Type B pancreatic cell (in vitro differentiated cells): ENCODE measurements at places on chromosomes 3 and 15.

- H3K36me3 ChIP-seq = no peaks in the 10 kb centered on the region
- no peaks in the 10 kb centered on the region for H3K27me3 ChIP-seq
- no peak for DNase-seq
- no peak overlapping the region for H3K4me3 ChIP-seq
- H3K27ac ChIP-seq = no peak overlapping the region
- peaks cover 6% of the 10 kb centered on the region for H3K4me1 ChIP-seq
Measured at GRCh38 chr3:121995161-121996137, 26.6 kb downstream of the ILDR1 start.

- no peak overlapping the region for H3K4me3 ChIP-seq
- H3K36me3 ChIP-seq = no peaks in the 10 kb centered on the region
- no peak for DNase-seq
- H3K4me1 ChIP-seq = no peaks in the 10 kb centered on the region
- H3K27me3 ChIP-seq = peaks cover 20% of the 10 kb centered on the region
- no peak overlapping the region for H3K27ac ChIP-seq
Measured at GRCh38 chr3:135079095-135079494, 284.0 kb downstream of the EPHB1 start.

- no peak for DNase-seq
- H3K27ac ChIP-seq = no peak overlapping the region
- H3K4me1 ChIP-seq = peaks cover 5% of the 10 kb centered on the region
- no peaks in the 10 kb centered on the region for H3K36me3 ChIP-seq
- peaks cover 2% of the 10 kb centered on the region for H3K27me3 ChIP-seq
- no peak overlapping the region for H3K4me3 ChIP-seq
Measured at GRCh38 chr3:45055411-45056143, 29.5 kb downstream of the CLEC3B start.

- no peaks in the 10 kb centered on the region for H3K27me3 ChIP-seq
- peaks cover 8% of the 10 kb centered on the region for H3K4me1 ChIP-seq
- peaks cover 9% of the 10 kb centered on the region for H3K36me3 ChIP-seq
- peak overlapping the region; percentile 53 for H3K27ac ChIP-seq
- no peak for DNase-seq
- H3K4me3 ChIP-seq = no peak overlapping the region
Measured at GRCh38 chr15:84992157-84992944, 10.7 kb downstream of the PDE8A start.

DNA sequence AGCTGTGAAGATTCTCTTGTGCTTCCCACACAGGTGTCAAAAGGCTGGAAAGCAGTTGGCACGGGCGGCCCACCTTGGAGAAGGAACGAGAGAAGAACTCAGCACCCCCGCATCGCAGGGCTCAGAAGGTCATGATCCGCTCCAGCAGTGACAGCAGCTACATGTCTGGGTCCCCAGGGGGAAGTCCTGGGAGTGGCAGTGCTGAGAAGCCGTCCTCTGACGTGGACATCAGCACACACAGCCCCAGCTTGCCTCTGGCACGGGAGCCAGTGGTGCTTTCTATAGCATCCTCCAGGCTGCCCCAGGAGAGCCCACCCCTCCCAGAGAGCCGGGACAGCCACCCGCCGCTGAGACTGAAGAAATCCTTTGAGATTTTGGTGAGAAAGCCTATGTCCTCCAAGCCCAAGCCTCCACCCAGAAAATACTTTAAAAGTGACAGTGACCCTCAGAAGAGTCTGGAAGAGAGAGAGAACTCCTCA, 31.4 kb downstream of the STARD5 start:
- peaks cover 5% of the 10 kb centered on the region for H3K27me3 ChIP-seq
- peaks cover 8% of the 10 kb centered on the region for H3K4me1 ChIP-seq
- no peak overlapping the region for H3K27ac ChIP-seq
- no peaks in the 10 kb centered on the region for H3K36me3 ChIP-seq
- no peak overlapping the region for H3K4me3 ChIP-seq

DNA sequence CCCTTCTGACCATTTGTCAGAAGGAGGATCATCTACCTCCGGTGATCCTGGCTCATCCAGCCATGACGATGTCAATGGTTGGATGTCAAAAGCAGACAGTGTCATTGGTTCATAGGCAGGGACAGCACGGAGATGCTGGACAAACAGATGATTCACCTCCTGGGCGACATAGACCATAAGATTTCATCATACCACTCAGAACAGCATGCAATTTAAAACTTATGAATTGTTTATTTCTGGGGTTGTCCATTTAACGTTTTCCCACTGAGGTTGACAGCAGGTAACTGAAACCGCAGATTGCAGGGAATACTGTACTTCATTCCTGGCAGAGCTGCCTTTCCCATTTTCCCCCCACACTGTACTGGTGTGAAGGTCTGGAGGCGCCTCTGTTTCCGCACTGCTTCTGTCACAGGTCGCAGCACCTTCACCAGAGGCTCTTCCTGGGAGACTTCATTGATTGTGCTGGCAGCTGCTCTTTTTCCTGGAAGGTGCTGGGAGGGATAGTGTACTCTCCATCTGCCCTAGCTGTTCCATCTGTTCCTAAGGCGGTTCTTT, 32.5 kb upstream of the TMOD3 start:
- H3K36me3 ChIP-seq = no peaks in the 10 kb centered on the region
- no peak overlapping the region for H3K27ac ChIP-seq
- no peaks in the 10 kb centered on the region for H3K27me3 ChIP-seq
- peaks cover 36% of the 10 kb centered on the region for H3K4me1 ChIP-seq
- DNase-seq = no peak
- H3K4me3 ChIP-seq = no peak overlapping the region

DNA sequence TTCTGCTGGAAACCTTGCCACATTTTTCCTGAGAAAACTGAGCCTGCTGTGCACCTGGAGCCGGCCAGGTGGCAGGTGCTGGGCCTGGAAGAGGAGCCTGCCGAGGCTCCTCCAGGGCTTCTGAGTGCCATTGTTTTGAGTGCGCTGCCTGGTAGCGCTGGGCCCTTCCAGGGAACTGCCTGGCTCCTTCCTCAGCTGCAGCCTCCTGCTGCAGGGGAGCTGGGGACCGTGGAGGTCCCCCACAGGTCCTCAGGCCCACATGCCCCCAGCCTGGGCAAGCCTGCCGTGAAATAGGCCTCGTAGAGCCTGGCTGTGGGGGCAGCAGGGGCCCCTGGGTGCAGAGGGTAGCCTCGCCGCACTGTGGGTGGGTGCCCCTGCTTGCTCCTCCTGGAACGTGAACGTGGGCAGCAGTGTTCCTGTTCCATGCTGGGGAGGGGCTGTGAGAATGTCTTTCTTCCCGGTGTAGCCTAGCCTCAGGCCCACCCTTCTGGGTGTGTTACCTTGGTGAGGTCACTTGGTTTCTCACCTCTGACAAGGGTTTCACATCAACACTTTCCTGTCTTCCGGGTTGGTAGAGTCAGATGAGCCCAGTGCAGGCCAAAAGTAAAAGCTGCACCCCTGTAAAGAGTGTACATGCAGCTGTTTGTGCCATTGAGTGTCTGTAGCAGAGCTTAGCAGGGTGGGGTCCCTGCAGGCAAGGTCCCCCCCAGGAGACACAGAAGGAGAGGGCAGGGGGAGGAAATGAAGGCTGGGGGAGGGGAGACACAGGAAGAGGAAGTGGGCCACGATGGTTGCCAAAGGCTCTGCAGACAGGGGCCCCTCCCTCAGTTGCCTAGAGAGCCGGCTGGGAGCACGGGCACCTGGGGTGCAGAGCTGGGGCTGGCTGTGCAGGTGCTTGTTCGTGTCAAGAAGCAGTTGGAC, 34.5 kb downstream of the KLF13 start:
- peak overlapping the region; percentile 93 for H3K27ac ChIP-seq
- H3K4me1 ChIP-seq = peaks cover 61% of the 10 kb centered on the region
- H3K27me3 ChIP-seq = no peaks in the 10 kb centered on the region
- peak overlapping the region; percentile 74 for H3K4me3 ChIP-seq
- DNase-seq = no peak
- no peaks in the 10 kb centered on the region for H3K36me3 ChIP-seq

- H3K27me3 ChIP-seq = peaks cover 3% of the 10 kb centered on the region
- no peaks in the 10 kb centered on the region for H3K36me3 ChIP-seq
- no peak for DNase-seq
- no peaks in the 10 kb centered on the region for H3K4me1 ChIP-seq
- no peak overlapping the region for H3K27ac ChIP-seq
Measured at GRCh38 chr15:78193731-78194567, 40.4 kb downstream of the ACSBG1 start.

DNA sequence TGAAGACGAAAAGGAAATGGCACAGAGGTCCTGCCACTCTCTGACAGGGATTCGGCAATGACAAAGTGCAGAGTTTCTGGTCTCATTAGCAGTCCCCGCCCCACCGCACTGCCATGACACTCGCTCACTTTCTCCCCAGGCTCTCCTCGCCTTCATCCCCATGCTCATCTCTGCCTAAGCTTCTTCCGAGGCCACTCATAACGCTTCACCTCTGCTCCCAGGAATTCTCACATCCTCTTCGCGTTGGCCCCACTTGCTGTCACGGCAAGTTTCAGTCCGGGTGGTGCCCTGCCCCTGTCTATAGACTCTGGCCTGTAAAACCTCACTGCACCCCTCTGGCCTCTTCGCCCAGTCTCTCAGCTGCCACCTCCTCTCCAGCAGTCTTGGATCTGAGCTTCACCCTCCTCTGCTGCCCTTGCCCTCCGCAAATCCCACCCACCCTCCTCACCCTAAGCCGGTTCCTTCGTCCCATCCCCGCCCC, 654 bp downstream of the RUBCN start:
- DNase-seq = no peak
- H3K4me1 ChIP-seq = peaks cover 18% of the 10 kb centered on the region
- H3K4me3 ChIP-seq = peak overlapping the region; percentile 96

- no peaks in the 10 kb centered on the region for H3K4me1 ChIP-seq
- peaks cover 4% of the 10 kb centered on the region for H3K27me3 ChIP-seq
- no peak overlapping the region for H3K27ac ChIP-seq
- no peaks in the 10 kb centered on the region for H3K36me3 ChIP-seq
- DNase-seq = no peak
Measured at GRCh38 chr3:187551416-187551815, 118.8 kb downstream of the SST start.

- no peaks in the 10 kb centered on the region for H3K4me1 ChIP-seq
- DNase-seq = no peak
- H3K36me3 ChIP-seq = no peaks in the 10 kb centered on the region
- H3K27ac ChIP-seq = no peak overlapping the region
Measured at GRCh38 chr3:48820612-48821324, 26.9 kb downstream of the PRKAR2A start.

GRCh38 chr3:53215816-53216215, 40.0 kb downstream of the TKT start:
- no peak overlapping the region for H3K27ac ChIP-seq
- H3K4me1 ChIP-seq = peaks cover 6% of the 10 kb centered on the region
- peaks cover 4% of the 10 kb centered on the region for H3K36me3 ChIP-seq
- no peak overlapping the region for H3K4me3 ChIP-seq
- H3K27me3 ChIP-seq = peaks cover 11% of the 10 kb centered on the region

DNA sequence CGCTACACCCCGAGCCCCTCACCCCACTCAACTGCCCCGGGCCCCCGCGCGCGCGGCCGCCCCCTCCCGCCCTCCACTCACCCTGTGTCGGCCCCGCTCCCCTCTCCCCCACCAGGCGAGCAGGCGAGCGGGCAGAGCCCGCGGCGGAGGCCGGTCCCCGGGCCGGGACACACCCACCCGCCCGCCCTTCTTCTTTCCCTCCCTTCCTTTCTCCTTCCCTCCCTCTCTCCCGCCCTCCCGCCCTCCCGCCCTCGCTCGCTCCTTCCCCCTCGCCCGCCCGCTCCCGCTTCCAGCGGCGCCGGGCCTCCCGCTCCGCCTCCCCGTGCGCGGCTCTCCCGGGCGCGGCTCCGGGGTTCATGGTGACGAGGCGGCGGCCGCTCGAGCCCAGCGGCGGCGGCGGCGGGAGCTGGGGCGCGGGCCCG, at the start of gene CTDSPL:
Gene CTDSPL (plus strand): TSS at position 261 of the 422 bp plus-strand sequence. CDS start 320 bp downstream, outside the sequence.
- no peak for DNase-seq
- no peaks in the 10 kb centered on the region for H3K27me3 ChIP-seq
- H3K4me3 ChIP-seq = peak within 1 kb of the TSS; percentile 94
- H3K4me1 ChIP-seq = peaks cover 26% of the 10 kb centered on the region

DNA sequence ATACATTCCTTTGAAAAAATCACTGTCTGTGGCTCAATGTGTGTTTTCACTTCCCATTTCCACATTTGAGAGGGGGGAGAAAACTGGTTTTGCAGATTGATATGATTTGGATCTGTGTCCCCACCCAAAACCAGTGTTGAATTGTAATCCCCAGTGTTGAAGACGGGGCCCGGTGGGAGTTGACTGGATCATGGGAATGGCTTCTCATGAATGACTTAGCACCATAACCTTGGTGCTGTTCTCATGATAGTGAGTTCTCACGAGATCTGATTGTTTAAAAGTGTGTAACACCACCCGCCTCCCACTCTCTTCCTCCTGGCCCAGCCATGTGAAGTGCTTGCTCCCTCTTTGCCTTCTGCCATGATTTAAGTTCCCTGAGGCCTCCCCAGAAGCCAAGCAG, 16.1 kb downstream of the TMEM207 start:
- no peaks in the 10 kb centered on the region for H3K36me3 ChIP-seq
- H3K27me3 ChIP-seq = peaks cover 3% of the 10 kb centered on the region
- DNase-seq = no peak
- no peak overlapping the region for H3K4me3 ChIP-seq
- no peaks in the 10 kb centered on the region for H3K4me1 ChIP-seq

DNA sequence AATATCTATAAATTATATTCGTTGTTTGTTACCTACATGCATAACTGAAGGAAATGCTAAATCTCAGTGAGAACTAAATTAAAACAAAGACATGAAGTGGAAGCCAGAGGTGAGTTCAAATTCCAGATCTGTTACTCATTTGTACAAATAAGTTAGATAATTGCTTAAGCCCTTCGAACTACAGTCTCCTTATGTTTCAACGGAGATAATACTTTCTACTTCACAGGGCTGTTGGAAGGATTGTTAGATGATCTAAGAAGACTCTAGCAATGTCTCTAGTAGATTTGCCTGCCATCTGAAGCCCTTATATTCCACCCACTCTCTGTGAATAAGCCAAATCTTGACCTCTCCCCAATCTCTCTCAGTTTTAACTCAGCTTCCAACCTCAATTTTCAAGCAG, 125.8 kb downstream of the P2RY1 start:
- H3K27me3 ChIP-seq = no peaks in the 10 kb centered on the region
- no peak for DNase-seq
- H3K4me3 ChIP-seq = no peak overlapping the region

GRCh38 chr15:31402511-31403056, 75.9 kb downstream of the KLF13 start:
- no peak overlapping the region for H3K4me3 ChIP-seq
- DNase-seq = no peak
- no peaks in the 10 kb centered on the region for H3K27me3 ChIP-seq
- H3K27ac ChIP-seq = no peak overlapping the region
- H3K4me1 ChIP-seq = no peaks in the 10 kb centered on the region
- no peaks in the 10 kb centered on the region for H3K36me3 ChIP-seq

DNA sequence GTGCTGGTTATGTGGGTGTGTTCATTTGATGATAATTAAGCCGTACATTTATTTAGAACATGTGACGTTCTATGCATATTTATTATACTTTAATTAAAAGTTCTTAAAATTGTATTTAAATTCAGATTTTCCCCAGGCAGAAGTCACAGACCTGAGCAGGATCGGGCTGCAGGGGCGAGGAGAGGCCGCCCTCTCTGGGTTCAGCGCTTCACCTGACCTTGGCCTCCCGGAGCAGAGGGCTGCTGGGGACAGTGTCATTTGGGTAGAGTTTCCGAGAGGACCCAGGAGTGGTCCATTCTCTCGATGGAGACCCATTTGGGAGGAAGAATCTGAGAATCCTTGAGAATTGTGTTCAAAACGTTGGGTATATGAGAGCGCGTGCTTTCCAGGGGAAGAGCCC, 12.0 kb upstream of the TOPBP1 start:
- no peak for DNase-seq
- H3K36me3 ChIP-seq = peaks cover 3% of the 10 kb centered on the region
- H3K27ac ChIP-seq = no peak overlapping the region
- peaks cover 9% of the 10 kb centered on the region for H3K4me1 ChIP-seq
- H3K27me3 ChIP-seq = peaks cover 45% of the 10 kb centered on the region
- H3K4me3 ChIP-seq = peak overlapping the region; percentile 75
